Brain (organoid and tissue), 16 donors: ENCODE measurements at places on chromosomes 12 and 14.

DNA sequence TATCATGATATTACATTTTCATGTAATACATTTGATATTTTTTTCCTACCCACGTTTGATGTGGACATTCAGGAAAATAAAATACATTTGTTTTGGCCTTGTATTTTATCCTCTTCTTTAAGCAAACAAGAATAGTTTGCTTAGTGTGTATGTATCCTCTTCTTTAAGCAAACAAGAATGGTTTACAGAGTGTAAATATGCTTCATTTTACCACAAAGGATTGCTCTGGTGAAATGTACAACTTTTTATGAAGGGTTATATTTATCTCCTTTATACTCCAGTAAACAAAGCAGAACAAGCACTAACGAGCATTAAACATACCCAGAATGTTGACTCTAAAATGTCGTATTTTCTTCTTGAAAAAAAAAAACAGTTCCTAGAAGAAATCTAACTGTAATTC is 244.7 kb downstream of the KCNH5 start:
- DNase-seq = no peak

GRCh38 chr12:33054371-33054770 is 157.8 kb upstream of the PKP2 start:
- DNase-seq = no peak

GRCh38 chr12:130456375-130457199 is 118.9 kb downstream of the PIWIL1 start:
- DNase-seq = peak; percentile 78

GRCh38 chr12:112980491-112981158 is 2.3 kb downstream of the OAS2 start:
- DNase-seq = no peak

DNA sequence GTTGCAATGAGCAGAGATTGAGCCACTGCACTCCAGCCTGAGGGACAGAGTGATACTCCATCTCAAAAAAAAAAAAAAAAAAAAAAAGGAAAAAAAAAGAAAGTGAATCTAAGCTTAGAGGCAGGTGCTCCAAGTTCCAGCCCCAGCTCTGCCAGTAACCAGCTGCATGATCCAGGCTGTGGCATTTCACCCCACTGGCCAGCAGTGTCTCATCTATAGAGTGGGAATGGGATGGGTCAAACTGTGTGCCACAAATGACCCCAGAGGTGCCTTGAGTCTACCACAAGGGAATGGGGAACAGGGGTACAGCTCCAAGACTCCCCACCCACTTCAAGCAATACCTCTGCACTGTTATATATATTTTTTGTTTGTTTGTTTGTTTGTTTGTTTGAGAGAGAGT is 5.0 kb downstream of the PLEKHD1 start:
- no peak for DNase-seq

DNA sequence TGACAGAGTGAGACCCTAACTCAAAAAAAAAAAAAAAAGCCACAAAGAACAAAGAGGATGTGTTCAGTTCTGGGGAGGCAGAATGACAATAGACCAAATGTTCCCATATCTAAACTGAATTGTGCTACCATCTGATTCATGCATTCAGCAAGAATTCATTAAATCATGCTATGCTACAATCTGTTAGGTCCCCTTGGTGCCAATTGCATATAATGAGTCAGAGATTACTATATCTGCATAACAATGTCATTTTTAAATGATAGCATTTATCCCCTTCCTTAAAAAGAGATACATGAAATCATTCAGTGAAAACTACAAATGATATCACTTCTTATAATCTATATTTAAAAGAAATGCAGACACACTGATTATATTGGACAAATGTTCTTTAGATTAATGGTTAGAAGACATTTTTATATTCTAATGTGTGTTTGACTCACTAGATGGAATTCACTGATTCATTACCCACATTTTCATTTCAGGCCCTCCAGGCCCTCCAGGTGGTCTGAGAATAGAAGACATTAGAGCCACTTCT is 207.6 kb upstream of the PDZRN4 start:
- peak; percentile 54 for DNase-seq

GRCh38 chr12:7884689-7885088 is 12.0 kb upstream of the SLC2A14 start:
- no peak for DNase-seq
